ENCODE measurements at places on chromosomes 4 and X. TPM values are rescaled to one million over a fixed set of nuclear protein-coding genes. Genes with fewer than 3 reads are reported as not detected.

DNA sequence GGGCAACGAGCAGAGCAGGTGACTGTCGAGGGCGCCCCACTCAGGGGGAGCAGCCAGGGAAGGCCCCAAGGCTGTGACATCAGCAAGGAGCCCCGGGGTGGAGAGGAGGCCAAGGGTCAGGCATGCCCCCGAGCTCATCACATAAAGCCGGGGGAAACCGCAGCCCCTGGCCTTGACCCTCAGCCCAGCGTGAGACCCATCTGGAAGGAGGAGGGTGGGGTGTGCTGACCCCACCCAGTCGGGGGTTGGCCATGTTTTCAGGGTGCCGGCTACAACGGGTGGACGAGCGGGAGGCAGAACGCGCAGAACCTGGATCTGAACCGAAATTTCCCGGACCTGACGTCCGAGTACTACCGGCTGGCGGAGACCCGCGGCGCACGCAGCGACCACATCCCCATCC, 13.9 kb downstream of the CPZ start:
- no peak overlapping the region for H3K4me3 ChIP-seq
- peaks cover 23% of the 10 kb centered on the region for H3K27me3 ChIP-seq
- DNase-seq: no peak
- no peaks in the 10 kb centered on the region for H3K36me3 ChIP-seq
- H3K4me1 ChIP-seq: peaks cover 5% of the 10 kb centered on the region

GRCh38 chr4:184388106-184388505, 86.2 kb downstream of the IRF2 start:
- peak overlapping the region; percentile 93 for H3K27ac ChIP-seq
- peaks cover 41% of the 10 kb centered on the region for H3K4me1 ChIP-seq
- DNase-seq: no peak

GRCh38 chr4:24181005-24181404, 291.2 kb upstream of the PPARGC1A start:
- no peak for DNase-seq
- H3K27me3 ChIP-seq: no peaks in the 10 kb centered on the region
- H3K4me1 ChIP-seq: no peaks in the 10 kb centered on the region
- no peak overlapping the region for H3K27ac ChIP-seq

GABRE gene
- 2.8 TPM for polyA plus RNA-seq

GRCh38 chr4:68997040-68997439, 45.4 kb upstream of the UGT2A3 start:
- H3K27ac ChIP-seq: no peak overlapping the region
- H3K4me3 ChIP-seq: no peak overlapping the region
- no peaks in the 10 kb centered on the region for H3K4me1 ChIP-seq
- DNase-seq: no peak
- H3K36me3 ChIP-seq: no peaks in the 10 kb centered on the region
